ENCODE measurements at places on chromosomes 5 and 9.

GRCh38 chr9:113154471-113154870, 3.7 kb downstream of the SLC31A2 start:
- peak; percentile 99 for DNase-seq

- no peak for DNase-seq
These were observed 26.9 kb upstream of the PCA3 start for GRCh38 chr9:76737154-76737902.

DNA sequence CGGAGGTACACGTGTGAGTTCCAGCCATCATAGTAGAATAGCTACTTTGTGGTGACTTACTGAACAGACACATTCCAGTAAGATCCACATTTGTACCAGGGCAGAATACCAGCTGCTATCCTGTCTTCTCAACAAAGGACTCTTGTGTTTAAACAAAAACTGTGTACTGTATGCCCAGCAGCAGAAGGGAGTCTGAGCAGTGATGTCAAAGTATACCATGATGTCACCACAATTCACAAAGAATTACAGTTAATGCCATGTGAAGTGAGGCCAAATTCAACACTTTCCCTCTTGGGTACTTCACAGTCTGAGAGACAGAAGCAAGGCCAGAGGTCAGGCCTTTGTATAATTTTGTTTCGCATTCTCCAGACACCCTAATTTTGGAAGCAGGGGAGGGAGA, 137.0 kb downstream of the ADAMTSL1 start:
- peak; percentile 74 for DNase-seq

DNA sequence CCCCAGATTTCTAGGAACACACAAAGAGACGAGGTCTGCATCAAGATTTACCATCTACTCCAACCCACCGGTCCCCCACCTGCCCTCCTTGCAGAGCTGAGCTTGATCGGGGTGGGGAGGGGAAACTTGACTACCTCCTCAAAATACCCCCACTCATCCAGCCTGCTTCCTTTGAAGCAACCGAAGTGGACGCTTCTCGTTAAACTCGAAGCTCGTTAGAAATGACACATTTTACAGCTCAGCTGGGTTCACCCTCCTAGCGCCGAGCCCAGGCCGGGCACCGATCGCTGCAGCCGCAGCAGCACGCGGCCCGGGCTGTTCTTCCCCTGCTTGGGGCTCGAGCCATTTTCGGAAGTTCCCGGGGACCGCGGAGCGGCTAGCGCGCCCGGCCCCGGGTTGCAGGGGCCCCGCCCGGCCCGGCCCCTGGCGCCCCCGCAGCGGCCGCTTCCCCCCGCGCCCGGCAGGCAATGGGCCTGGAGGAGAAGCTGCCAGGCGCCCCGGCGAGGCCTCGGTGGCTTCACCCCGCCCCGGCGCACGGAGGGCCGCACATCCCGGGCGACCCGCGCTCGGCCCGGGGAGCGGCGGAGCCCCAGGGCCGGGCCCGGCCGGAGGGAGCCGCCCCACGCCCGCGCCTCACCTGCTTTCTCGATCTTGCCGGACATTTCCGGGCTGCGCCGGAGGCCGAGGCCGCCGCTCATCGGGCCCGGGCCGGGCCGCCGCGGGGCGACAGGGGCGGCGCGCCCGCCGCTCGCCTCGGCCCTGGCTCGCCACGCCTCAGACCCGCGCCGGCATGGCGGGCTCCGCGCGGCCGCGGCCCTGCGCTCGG, 530 bp downstream of the RAPGEF1 start:
- DNase-seq: peak; percentile 54

DNA sequence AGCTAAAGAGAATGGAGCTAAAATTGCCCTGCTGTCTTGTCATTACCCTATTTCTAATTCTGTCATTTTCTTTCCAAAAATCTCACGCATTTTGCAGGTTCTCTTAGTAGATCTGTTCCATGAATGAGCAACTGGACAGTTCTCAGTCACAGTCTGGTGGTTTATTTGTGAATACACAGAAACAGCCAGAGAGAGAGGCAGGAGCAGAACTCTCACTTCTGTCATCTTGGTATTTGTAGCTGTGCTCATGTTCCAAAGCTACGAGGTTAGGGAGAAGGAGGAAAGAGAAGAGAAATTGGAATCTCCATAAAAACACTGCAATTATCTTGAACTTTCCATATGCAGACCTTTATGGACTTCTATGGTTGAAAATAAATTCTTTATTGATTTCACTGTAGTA, 118.0 kb upstream of the OR13F1 start:
- DNase-seq: no peak

DNA sequence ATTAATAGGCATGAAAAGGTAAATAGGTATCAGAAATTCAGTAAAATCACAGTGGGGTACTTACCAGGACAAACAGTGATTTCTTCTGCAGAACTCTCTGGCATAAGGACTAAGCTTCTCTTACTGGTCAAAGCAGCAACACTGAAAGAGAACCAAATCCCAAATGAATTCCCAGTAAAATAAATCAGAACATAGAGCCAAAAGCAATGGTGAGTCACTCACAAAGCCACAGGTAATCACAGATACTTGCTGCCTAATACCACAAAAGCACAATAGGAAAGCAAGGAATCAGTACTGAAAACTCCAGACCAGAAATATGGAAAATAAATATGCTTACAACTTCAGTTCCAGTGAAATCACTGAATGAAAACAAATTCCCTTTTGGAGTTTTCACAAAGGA, 50.7 kb downstream of the UIMC1 start:
- no peak for DNase-seq

DNA sequence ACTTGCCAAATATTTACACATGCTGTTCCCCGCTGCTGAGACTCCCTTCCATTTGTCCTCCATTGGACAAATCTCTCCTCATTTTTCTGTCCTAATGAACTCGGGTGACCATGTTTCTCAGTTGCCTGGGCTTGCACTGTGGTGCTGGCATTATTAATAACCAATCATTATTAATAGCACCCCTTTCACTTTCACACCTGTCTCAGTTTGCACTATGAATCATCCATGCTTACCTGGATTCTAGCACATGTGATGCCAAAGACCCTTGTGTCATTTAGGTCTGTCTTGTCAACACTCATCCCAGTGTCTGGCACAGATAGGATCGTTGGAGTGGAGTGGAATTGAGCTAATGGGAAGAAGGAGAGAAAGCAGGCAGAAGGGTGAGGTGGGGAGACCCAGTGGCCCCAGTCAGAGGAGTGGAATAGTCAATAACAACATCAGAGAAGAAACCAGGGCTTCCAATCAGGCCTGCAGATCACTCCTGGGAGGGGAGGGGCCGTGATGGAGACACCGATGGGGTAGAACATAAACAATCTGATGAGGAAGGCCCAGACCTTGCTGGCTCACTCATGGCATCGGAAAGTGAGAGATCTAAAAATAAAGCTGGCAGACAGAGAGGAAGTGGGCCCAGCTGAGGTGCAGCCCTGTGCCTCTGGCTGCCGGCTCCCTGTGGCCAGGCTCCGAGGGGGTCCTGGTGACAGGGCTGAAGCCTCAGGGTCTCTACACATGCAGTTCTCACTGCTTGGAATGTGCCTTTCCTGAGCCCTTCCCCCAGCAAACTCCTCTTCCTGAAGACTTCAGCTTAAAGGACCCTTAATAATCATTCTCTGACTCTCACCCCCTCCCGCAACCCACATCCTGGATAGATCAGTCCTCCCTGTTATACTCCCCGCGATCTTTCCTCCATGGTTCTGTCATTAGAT, 33.5 kb upstream of the CRB2 start:
- no peak for DNase-seq

DNA sequence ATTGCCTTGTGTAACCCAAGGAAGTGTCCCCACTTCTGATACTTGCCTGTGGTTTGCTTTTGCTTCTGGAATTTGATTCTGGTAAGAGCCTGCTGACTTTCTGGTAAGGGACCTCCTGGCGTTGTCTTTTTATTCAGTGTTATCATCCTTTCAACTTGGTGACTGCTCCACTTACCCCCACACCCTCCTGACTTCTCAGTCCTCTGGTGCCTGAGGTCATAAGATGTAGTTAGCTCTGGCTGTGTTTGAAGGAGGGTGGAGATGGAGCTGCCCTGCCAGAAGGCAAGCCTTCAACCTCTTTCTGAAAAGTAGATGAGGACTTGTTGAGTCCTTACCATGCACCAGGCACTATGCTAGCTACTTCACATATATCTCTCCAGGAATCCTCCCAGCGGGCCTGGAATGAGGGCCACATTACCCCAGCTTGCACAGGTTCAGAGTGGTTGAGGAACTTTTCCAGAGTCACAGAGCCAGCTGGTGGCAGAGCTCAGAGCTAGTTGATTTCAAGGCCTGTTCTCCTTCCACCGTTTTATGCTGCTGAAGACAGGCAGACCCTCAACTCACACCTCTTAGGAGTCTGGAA, 45.2 kb upstream of the PITX1 start:
- DNase-seq: no peak

GRCh38 chr9:23590276-23591000, 235.6 kb downstream of the ELAVL2 start:
- no peak for DNase-seq

GRCh38 chr9:38226491-38226951, 157.5 kb upstream of the SHB start:
- peak; percentile 66 for DNase-seq

- no peak for DNase-seq
These were observed 41.9 kb downstream of the MOCS2 start for GRCh38 chr5:53067641-53068040.

DNA sequence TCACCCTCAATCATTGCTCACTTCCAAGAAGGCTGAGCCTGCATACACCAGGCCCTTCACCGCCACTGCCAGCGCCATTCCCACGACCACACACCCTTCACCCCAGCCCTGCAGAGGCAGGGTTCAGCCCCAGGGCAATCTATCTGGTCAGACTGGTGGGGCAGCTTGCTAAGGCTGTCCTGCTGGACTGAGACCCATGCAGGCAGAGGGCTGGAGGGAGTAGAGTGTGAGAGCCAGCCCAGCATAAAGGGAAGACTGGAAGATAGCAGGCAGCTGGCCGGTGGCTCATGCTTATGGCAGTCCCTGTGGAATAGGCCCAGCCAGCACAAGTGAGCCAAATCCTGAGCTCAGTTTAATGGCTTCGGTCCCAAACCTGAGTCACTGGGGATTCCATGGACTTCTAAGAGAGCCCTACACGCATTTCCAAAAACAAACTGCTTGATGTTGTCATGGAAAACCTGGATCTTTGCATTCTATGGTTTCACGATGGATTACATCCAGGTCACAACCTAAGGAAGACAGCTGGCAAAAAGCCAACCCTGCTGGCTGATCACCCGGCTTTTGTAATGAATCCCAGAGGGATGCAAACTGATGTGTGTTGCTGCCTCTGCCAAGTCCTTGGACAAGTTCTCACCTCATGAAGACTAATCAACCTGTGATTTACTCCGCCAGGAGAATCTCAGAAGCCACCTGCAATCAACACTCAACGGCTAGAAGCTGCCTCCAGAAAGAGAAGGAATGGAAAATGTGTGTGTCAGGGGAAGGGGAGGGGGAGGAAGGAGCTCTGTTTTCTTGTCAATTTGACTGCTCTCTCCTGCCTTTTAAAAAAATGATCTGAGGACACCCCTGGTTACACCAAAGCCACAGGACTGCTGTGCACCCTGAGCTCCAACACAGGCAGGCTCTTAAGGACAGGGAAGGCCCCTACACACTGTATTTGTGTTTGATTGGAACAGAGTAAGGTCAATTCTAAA, 143.6 kb downstream of the LHFPL2 start:
- DNase-seq: peak; percentile 96

DNA sequence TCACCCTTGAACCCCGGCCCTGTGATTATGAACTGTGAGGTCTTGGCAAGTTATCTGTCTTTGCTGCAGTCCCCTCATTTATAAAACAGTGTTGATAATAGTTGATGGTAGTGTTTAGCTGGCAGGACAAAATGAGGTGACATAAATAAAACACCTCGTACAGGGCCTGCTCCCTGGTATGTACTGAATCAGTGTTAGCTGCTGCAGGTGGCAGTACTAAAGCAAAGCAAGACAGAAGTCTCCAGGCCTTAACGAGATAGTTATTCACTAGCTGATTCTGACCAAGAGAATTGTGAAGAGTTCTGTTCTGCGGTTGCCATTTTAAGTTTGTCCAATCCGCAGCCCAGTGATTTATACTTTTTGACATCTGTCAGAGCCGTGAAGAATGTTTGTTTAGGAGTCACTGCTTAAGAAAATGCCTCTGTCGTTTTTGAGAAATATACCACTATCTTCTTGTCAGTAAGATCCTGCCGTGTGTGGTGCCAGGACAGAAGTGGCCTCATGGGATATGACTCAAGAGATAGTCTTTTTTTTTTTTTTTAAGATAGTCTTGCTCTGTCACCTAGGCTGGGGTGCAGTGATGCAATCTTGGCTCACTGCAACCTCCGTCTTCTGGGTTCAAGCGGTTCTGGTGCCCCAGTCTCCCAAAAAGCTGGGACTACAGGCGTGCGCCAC, 75.9 kb downstream of the KDM4C start:
- DNase-seq: no peak

DNA sequence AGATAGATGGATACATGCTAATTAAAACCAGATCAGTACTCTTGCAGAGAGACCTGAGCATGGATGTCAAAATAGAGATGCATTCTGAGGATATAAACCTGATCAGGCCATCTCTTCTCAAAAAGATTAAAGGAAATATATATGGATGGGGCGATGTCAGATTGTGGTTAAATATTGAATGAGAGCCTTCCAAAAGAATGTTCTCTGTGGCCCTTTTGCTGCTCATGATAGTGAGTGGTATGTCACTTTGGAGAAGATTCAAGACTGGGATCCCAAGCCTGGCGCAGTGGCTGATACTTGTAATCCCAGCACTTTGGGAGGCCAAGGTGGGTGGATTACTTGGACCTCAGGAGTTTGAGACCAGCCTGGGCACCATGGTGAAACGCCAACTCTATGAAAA, 20.5 kb downstream of the ZNF131 start:
- no peak for DNase-seq

GRCh38 chr5:135625961-135626360, 47.2 kb upstream of the CXCL14 start:
- DNase-seq: peak; percentile 74

DNA sequence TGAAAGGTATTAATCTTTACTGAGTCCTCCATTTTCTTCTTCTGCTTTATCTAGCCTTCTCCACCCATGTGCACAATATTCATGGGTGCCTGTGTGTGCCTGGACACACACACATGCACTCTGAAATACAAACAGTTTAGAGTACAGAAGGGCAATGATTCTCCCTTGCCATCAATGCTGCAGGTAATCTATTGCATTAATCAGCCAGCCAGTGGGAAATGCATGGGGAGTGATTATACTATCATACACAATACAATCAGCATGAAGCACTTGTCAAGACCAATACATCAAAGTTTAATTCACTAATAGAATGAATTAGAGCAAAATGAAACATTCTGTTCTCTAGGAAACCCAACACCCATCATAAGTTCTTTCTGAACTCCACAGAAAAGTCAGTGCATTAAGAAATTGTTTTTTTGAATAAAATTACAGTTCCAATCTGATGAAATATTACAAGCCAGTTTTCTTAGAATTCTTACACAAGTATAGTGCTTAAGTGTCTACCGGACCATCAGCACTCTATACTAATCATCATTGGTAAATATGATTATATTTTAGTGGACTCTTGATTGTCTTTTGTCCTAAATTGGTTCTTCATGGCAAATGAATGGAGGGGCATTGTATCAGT, 172.2 kb downstream of the ZSWIM6 start:
- no peak for DNase-seq

Measured in SJCRH30 (cell line).